ENCODE measurements at places on chromosomes 7 and 10.

- DNase-seq: no peak
These were observed 119.2 kb downstream of the MBL2 start for GRCh38 chr10:52653263-52653909.

GRCh38 chr10:89295597-89295996 is 6.2 kb upstream of the IFIT2 start:
- DNase-seq: no peak

GRCh38 chr10:116263870-116264655 is 8.9 kb downstream of the GFRA1 start:
- no peak for DNase-seq

GRCh38 chr10:102642736-102643335 is 1.4 kb upstream of the TRIM8 start:
- DNase-seq: no peak

DNA sequence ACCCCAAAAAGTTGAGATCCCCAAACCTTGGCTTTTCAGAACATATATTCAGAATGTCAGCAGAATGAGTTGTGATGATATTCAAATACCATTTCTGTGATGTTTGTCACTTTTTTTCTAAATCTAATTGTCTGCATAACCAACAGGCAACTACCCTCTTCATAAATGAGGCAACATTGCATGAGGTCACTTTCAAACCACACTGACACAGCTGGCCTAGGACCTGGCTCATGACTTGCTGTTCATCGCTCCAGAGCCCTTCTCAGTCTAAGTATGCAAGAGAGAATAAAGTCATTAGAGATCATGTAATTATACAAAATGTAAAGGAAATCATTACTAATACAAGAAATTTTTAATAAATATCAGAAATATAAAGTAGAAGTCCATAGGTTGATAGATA is 681.9 kb downstream of the GRM8 start:
- no peak for DNase-seq

DNA sequence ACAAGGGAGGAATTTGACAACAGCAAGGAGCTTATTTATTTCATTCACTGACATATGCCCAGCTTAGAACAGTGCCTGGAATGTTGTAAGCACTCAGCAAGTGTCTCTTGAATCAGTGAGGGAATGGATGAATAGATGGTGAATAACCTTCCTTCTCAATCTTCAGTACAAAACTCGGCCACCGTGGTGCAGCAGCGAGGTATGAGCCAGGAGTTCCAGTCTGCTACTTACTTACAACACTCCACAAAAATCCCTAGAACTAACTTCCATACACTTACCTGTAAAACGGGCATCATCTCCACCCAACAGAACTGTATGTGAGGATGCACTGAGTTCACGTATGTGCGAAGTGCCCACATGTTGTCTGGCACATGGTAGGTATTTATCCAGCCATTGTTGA is 237.4 kb downstream of the WDR11 start:
- no peak for DNase-seq
